GM12891 (cell line): ENCODE measurements at places on chromosomes 4 and X.

DNA sequence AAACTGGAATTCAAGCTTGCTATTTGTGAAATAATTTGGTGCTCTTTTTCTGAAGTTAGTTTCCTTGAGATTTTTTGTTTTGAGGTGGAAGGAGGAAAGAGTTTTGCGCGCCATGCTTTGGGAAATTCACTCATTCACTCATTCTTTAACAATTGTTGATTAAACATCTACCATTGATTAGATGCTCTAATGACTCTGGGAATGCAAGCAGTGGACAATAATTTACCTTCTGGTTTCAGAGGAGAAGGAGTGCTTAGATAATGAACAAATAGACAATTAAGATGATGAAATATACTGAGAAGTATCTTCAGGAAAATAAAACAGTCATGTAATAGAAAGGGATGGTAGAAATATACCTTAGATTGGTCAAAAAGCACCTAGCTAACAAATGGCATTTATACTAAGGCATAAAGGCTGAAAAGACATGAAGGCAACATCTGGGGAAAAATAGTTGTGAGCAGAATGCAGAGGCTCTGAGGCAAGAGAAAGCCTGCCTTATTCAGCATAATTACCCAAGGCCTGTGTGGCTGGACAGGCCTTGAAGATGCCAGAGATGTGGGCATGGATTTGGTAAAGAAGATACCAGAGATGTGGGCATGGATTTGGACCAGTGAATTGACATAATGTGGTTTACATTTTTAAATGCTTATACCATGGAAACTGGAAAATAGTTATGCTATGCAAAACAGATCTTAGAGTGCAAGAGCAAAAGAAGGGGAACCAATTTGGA is 2.7 kb upstream of the COMMD8 start:
- no peak for DNase-seq

DNA sequence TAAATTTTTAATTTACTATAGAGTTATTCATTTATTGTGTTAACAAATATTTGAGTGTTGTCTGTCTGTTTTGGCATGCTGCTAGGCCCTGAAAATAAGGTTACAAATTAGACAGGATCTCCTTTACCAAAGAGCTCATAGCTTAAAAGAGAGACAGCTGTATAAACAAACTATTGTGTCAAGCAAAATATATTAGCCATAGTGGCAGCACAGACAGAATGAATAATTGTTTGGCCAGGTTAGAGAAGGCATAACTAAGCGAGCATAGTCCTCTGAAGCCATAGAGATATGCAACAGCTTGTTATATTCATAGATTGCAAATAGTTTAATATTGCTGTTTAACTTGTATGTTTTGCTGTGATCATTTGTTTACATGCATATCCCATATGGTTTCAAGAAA is 66.7 kb upstream of the NDUFC1 start:
- DNase-seq = no peak

GRCh38 chr4:142416711-142417275 is 429.3 kb downstream of the INPP4B start:
- DNase-seq = no peak

DNA sequence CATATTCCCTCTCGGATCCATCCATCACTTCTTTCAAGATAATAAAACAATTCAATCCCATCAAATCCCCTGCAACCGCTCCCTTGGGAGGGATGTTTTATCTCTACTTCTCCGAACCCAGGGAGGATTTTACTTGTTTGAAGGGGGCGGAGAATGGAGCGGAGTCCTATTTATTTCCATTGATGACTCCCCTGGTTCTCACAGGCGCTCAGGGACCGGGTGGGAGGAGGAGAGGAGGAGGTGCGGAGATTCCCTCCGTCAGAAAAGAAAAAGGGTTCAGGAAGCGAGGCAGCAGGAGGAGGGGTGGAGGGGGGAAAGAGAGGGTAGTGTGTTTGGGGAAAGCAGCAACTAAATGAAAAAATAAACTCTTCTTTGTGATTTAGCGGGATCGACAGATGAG is 2.1 kb downstream of the NDNF start:
- DNase-seq = no peak

DNA sequence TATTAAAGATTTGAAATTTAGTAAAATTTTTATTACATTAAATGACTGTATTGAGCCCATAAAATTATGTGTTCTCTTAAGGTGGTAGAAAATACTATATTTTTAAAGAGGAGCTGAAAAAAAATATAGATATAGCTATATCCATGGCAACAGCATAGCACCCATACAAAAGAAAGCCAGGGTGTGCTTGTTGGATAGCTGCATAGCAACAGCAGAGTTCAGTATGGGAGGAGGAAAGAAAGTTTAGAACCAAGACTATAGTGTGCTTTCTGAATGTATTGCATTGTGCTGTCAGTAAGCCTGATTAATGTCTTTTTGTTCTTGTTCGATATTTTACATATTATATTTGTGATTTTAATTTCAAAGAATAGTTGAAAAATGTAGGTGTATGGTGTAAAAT is 78.4 kb downstream of the GRID2 start:
- no peak for DNase-seq

DNA sequence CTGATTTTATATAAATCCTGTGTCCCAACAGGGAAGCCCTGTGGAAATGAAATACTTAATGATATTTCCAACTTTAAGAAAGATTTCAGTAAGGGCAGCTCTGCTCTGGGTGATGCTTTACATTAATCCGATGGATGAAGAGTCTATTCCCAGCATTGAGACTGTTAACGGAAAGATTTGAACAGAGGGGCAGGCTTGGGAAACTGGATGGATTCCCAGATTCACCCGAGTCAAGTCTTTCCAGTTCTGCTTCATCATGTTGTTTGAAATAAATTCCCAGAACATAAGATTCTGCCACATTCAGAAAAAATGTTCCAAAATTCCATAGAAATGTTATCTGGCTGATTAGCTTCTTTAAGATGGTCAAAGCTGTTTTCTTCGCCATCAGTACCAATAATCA is 246.0 kb downstream of the FBXW7 start:
- DNase-seq = no peak

DNA sequence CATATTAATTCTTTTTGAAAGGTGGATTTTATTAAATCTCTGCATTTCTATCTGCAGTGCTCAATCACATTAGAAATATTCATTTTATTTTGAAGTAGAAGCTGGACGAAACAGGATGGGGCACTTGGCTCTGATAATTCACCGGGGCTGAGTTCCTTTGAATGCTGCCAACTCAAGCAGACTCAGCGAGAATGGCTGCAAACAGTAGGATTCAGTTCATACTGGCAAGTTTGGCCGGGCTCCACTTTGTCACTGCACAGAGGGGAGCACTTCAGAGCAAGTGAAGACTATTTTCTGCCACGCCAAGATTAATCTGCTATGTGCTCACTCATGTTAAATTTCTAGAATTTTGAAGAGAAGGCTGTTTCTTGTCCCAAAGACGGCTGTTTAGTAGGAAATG is 30.7 kb upstream of the KLHL8 start:
- no peak for DNase-seq

- no peak for DNase-seq
Observed at GRCh38 chr4:25916870-25917269, 2.9 kb downstream of the SMIM20 start.

- no peak for DNase-seq
Observed at GRCh38 chr4:186934841-186935443, 211.3 kb upstream of the FAT1 start.

- no peak for DNase-seq
Observed at GRCh38 chr4:4810092-4810774, 49.2 kb upstream of the MSX1 start.

DNA sequence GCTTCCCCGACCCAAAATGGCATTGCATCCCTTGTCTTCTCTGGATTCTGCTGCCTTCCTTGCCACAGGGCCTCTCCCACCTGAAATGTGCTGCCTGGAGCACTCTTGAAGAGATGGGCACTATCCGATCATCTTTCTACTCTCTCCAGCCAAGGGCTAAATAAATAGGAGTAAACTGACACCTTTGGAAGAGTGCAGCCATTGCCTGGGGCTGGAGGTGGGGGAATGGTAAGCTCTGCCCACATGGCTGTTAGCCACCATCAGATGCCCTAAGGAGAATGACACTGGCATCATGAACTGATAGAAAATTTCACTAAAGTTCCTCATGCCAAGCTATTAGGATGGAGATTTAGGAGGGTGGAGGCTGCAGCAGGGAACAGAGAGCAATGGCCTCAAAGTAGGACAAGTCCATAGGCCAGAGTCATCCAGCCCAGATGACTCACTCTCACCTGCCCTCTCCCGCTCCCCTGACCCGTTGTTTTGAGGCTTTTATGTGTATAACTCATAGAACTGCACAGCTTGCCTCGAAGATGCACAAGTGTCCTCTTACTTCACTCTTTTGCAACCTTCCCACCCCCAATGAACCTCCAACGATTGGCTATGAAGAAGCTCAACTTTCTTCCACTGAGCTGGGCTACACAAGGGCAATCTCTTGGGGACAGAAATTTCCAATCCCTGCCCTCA is 822 bp upstream of the PFKFB1 start:
- no peak for DNase-seq

DNA sequence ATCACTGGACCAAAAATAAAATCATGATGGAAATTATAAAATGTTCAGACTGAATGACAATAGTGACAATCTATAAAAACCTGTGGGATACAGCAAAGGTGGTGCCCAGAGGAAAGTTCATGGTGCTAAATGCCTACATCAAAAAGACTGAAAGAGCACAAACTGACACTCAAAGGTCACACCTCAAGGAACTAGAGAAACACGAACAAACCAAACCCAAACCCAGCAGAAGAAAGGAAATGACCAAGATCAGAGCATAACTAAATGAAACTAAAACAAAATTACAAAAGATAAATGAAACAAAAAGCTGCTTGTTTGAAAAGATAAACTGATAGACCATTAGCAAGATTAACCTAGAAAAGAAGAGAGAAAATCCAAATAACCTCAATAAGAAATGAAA is 78.7 kb downstream of the ANAPC10 start:
- DNase-seq = no peak

GRCh38 chr4:107913283-107913899 is 18.0 kb upstream of the CYP2U1 start:
- DNase-seq = no peak

- DNase-seq = no peak
Observed at GRCh38 chrX:15745179-15745578, 7.1 kb downstream of the CA5B start.

- no peak for DNase-seq
Observed at GRCh38 chr4:25441519-25442117, 64.6 kb downstream of the ANAPC4 start.

GRCh38 chrX:15497865-15498264 is 2.7 kb upstream of the BMX start:
- DNase-seq = peak; percentile 15
